Thymus (tissue), 14 donors: ENCODE measurements at places on chromosomes 6 and 20. TPM values are rescaled to one million over a fixed set of nuclear protein-coding genes. Genes with fewer than 3 reads are reported as not detected.

Gene PGBD1
- total RNA-seq = 3.2 TPM

Gene OR2H2
- total RNA-seq = not detected

DNA sequence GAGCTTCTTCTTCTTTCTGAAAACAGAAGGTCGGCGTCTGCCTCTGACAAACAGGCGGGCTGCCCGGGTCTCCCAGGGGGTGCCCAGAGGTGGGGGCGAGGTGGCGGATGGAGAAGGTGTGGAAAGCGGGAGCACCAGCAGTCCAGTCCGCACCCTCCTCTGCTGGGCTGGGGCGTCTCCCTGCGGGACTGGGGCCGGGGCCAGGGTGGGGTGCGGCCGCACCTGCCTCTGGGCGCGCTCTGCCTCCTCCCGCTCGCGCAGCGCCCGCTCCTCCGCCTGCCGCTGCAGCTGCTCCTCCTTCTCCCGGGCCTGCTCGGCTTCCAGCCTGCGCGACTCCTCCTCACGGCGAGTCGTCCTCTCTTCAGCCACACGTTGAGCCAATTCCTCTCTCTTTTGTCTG, 71.1 kb upstream of the BCLAF1 start:
- no peak for DNase-seq
- H3K4me3 ChIP-seq = no peak overlapping the region
- H3K27me3 ChIP-seq = no peaks in the 10 kb centered on the region
- H3K27ac ChIP-seq = no peak overlapping the region
- no peaks in the 10 kb centered on the region for H3K36me3 ChIP-seq
- peaks cover 3% of the 10 kb centered on the region for H3K4me1 ChIP-seq

- DNase-seq = no peak
- H3K27ac ChIP-seq = no peak overlapping the region
- H3K4me3 ChIP-seq = no peak overlapping the region
- H3K4me1 ChIP-seq = no peaks in the 10 kb centered on the region
- H3K27me3 ChIP-seq = no peaks in the 10 kb centered on the region
- no peaks in the 10 kb centered on the region for H3K36me3 ChIP-seq
These were observed 46.1 kb upstream of the MTRF1L start for GRCh38 chr6:153048631-153049030.

Gene BCLAF1
- 147 TPM for total RNA-seq

Gene IL17A
- 0.05 TPM for total RNA-seq

GRCh38 chr20:24364482-24364881, 104.9 kb upstream of the SYNDIG1 start:
- no peaks in the 10 kb centered on the region for H3K36me3 ChIP-seq
- no peaks in the 10 kb centered on the region for H3K27me3 ChIP-seq
- no peak overlapping the region for H3K4me3 ChIP-seq
- H3K4me1 ChIP-seq = peaks cover 2% of the 10 kb centered on the region
- no peak for DNase-seq
- no peak overlapping the region for H3K27ac ChIP-seq

GRCh38 chr6:108966855-108967755, 118.9 kb downstream of the ARMC2 start:
- H3K27me3 ChIP-seq = no peaks in the 10 kb centered on the region
- no peaks in the 10 kb centered on the region for H3K36me3 ChIP-seq
- H3K27ac ChIP-seq = no peak overlapping the region
- H3K4me3 ChIP-seq = no peak overlapping the region
- H3K4me1 ChIP-seq = peaks cover 7% of the 10 kb centered on the region

Gene AKAP7
- 16.8 TPM for total RNA-seq

- H3K36me3 ChIP-seq = no peaks in the 10 kb centered on the region
- no peak overlapping the region for H3K4me3 ChIP-seq
- no peak for DNase-seq
- H3K27ac ChIP-seq = no peak overlapping the region
- no peaks in the 10 kb centered on the region for H3K27me3 ChIP-seq
- no peaks in the 10 kb centered on the region for H3K4me1 ChIP-seq
These were observed 280.1 kb upstream of the PLCB4 start for GRCh38 chr20:8788831-8789230.

Gene KHDC1L
- 1.4 TPM for total RNA-seq

DNA sequence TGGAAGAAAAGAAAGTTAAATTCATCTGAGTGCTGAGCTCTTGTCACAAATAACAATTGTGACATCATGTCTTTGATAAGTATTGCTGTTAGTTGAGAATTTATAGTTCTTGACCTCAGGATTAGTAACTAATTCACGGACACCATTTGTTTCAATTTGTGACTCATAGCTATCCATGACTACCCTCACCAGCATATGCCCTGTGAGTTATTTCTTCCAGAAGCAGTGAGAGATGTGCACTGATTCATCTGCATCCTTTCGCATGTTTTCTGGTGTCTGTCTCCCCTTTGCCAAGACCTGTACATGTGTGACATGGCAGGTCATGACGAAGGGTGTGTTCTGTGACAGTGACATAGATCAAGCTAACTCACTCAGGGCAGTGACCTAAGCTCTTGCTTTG, 86.9 kb downstream of the SOBP start:
- no peaks in the 10 kb centered on the region for H3K4me1 ChIP-seq
- DNase-seq = no peak
- H3K36me3 ChIP-seq = no peaks in the 10 kb centered on the region
- no peak overlapping the region for H3K4me3 ChIP-seq
- no peaks in the 10 kb centered on the region for H3K27me3 ChIP-seq
- no peak overlapping the region for H3K27ac ChIP-seq

- H3K36me3 ChIP-seq = peaks cover 29% of the 10 kb centered on the region
- no peak overlapping the region for H3K4me3 ChIP-seq
- no peak for DNase-seq
- no peaks in the 10 kb centered on the region for H3K27me3 ChIP-seq
- no peak overlapping the region for H3K27ac ChIP-seq
These were observed 6.3 kb downstream of the OSER1 start for GRCh38 chr20:44204156-44204831.

Gene OLIG3
- 0.05 TPM for total RNA-seq

Gene CLDN20
- not detected for total RNA-seq

Gene CRISP3
- total RNA-seq = 1.1 TPM

Gene KCNK5
- total RNA-seq = 3.9 TPM

DNA sequence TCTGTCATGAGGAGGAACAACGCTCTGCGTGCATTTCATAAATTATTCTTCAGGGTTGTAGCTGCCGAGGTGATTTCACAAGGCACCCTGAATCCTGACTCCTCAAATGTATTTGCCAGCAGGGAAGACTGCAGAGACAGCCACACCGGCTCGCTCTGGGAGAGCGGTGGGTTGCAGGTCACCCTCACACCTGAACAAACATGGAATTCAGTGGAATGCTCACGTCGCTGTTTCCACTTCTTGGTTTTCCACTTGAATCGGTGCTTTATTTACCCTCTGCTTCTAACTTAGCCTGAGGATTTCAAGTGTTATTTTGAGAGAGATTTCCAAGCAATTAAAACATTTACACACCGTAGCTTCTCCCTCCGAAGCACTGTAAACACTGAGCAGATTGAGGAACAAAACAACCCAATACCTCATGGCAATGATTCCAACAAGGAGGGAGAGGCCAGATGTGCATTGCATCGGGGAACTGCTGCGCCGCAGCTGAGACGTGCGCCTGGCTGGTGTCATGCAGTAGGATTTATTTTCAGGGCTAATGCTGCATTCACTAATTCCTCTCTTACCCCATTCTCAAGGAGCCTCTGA, 59.5 kb upstream of the GGTLC1 start:
- H3K36me3 ChIP-seq = no peaks in the 10 kb centered on the region
- DNase-seq = no peak
- no peak overlapping the region for H3K27ac ChIP-seq
- H3K4me3 ChIP-seq = no peak overlapping the region
- H3K27me3 ChIP-seq = no peaks in the 10 kb centered on the region
- no peaks in the 10 kb centered on the region for H3K4me1 ChIP-seq

DNA sequence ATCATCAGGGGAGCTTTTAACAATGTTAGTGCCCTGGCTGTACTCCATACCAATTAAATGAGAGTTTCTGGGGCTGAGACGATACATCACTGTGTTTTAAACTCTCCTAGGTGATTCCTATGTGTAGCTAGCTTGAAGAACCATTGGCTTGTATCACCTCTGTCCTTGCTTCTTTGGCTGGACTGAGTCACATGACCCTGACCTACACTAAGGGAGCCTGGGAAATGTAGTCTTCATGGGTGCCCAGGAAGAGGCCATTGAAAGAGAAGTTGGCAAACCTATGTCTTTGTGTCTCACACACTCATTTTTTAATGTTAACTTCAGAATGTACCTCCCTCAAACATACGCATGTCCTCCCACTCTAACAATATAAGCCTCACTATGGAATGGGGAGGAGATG, 506.6 kb downstream of the DHX35 start:
- no peak for DNase-seq
- H3K27ac ChIP-seq = no peak overlapping the region
- no peaks in the 10 kb centered on the region for H3K4me1 ChIP-seq
- H3K27me3 ChIP-seq = no peaks in the 10 kb centered on the region

DNA sequence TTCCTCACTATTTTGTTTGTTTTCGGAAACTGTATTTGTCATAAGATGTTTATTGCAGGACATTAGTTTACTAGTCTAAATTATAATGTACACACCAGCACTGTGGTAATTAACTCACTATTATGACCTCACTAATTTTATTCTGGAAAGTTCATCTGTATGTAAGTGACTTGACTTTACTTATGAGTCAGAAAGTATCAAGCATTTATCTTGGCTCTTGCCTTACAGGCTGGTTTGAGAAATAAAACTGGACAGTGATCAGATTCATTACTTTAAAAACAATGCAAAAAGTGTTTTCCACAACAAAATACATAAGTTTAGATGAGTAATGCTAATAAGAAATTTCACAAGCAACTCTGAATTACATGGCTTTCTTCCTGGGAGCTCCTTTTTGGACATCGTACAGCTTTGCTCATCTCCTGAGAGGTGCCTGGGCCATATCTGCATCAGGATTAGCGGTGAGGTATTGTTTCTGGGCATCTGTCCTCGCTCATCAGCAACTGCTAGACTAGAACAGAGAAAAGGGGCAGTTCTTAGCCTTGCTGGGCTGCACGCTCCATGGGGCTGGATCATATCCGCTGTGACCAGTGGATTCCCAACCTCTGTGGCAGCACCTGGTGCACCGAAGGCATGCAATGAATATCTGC, 179.8 kb downstream of the SOD2 start:
- no peaks in the 10 kb centered on the region for H3K4me1 ChIP-seq
- H3K27ac ChIP-seq = no peak overlapping the region
- no peaks in the 10 kb centered on the region for H3K36me3 ChIP-seq

Gene GLP1R
- under 0.01 TPM for total RNA-seq
